ENCODE measurements at places on chromosomes 1 and 21. TPM values are rescaled to one million over a fixed set of nuclear protein-coding genes. Genes with fewer than 3 reads are reported as not detected.

AGT gene
- not detected for total RNA-seq

TMEM61 gene
- total RNA-seq, result not detected

SUSD4 gene
- total RNA-seq, result 13.8 TPM

DPT gene
- total RNA-seq, result not detected

PADI1 gene
- not detected for total RNA-seq

OR2L2 gene
- total RNA-seq, result 0.22 TPM

MTARC1 gene
- not detected for total RNA-seq

FAM72C gene
- total RNA-seq, result not detected

IFFO2 gene
- total RNA-seq, result 112 TPM

TIE1 gene
- not detected for total RNA-seq

HSD3B1 gene
- total RNA-seq, result not detected

RNF186 gene
- not detected for total RNA-seq

C8A gene
- not detected for total RNA-seq

CD34 gene
- total RNA-seq, result not detected

SLAMF9 gene
- total RNA-seq, result not detected

IGSF3 gene
- total RNA-seq, result 0.22 TPM

SGIP1 gene
- total RNA-seq, result not detected

NPHS2 gene
- not detected for total RNA-seq

VWA5B1 gene
- 0.08 TPM for total RNA-seq

CD1E gene
- total RNA-seq, result not detected

AMY1A gene
- not detected for total RNA-seq

RHD gene
- total RNA-seq, result not detected

DENND2D gene
- total RNA-seq, result 60.7 TPM

TSPEAR gene
- not detected for total RNA-seq

NCF2 gene
- 3.1 TPM for total RNA-seq

FAM72D gene
- not detected for total RNA-seq

MCOLN3 gene
- total RNA-seq, result 0.22 TPM

C1orf198 gene
- total RNA-seq, result 2.2 TPM

CFHR2 gene
- not detected for total RNA-seq

CD1B gene
- total RNA-seq, result not detected

LYPD8 gene
- total RNA-seq, result not detected

FMO3 gene
- total RNA-seq, result not detected

PTPRC gene
- 698 TPM for total RNA-seq

TP73 gene
- not detected for total RNA-seq

LRRC71 gene
- not detected for total RNA-seq

C1orf94 gene
- not detected for total RNA-seq

OXCT2 gene
- total RNA-seq, result not detected
